H4 (cell line): ENCODE measurements at places on chromosomes 2 and 18.
A peak's percentile ranks its signal among the peaks of the same experiment; 100 is the strongest.

DNA sequence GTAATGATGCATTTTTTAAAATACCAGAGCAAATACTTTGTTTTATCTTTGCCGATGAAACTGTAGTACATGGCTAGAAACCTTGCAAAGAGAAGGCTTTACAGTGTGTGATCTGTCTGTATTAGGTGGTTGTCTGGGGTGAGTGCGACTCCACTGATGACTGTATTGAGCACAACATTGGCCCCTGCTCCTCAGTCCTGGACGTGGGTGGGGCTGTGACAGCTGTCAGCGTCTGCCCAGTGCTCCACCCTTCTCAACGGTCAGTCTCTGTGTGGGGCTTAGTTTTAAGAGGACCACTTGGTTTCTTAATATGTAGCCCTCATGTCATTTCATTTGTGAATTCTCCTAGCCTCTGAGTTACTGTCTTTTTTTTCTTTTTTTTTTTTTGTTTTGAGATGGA, 17.4 kb upstream of the MOCOS start:
- no peak for DNase-seq

DNA sequence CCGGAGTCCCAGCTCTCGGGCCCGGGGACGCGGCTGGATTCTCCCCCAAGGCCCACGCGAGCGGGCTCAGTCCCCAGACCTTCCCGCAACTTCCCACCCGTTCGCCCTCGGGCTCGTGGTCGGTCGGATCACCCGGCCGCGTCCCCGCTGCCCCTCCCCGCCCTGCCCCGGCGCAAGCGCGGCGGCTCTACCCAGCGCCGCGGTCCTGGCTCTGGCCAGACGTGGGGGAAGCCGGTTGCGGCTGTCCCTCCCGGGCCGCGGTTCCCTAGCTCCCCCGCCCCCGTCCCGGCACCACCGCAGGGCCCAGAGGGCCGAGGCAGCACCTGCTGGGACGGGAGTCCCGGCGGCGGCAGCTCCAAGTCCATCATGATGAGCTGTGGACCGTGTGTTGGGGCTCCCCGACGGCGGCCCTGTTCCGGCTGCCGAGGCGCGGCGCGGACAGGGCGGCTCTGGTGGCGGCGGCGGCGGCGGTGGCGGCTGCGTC, 276 bp downstream of the NFE2L2 start:
- no peak for DNase-seq

DNA sequence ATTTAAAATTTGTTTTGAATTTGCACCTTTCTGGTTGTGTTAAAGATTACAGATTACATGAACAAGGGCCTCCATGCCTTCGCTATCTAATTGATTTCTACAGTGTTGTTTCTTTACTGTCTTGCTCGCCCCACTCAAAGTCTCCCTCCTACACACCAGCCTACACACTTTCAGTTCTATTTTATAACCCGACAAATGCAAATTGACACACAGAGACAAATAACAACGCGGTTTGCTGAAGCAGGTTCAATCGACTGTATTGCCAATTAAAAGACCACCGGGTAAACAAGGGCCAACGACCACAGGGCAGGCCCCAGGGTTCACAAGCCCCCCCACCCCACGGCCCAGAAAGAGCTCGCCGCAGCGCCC, 869 bp downstream of the STARD7 start:
- DNase-seq: no peak

- peak; percentile 27 for DNase-seq
Observed at GRCh38 chr2:219836647-219837177, 209.3 kb downstream of the SLC4A3 start.

GRCh38 chr2:193542762-193543161, 1348.0 kb upstream of the TMEFF2 start:
- no peak for DNase-seq

- DNase-seq: no peak
Observed at GRCh38 chr2:145106293-145106692, 586.4 kb upstream of the ZEB2 start.

GRCh38 chr2:67322353-67323001, 74.7 kb upstream of the ETAA1 start:
- peak; percentile 78 for DNase-seq

GRCh38 chr2:53183581-53183980, 584.0 kb upstream of the CHAC2 start:
- DNase-seq: no peak

- DNase-seq: peak; percentile 36
Observed at GRCh38 chr2:166180951-166181812, 53.4 kb upstream of the SCN1A start.

GRCh38 chr18:40469851-40470250, 1485.2 kb upstream of the PIK3C3 start:
- no peak for DNase-seq

- DNase-seq: peak; percentile 10
Observed at GRCh38 chr2:192148620-192149321, 46.0 kb downstream of the TMEFF2 start.

- DNase-seq: no peak
Observed at GRCh38 chr2:222360146-222360545, 61.3 kb upstream of the PAX3 start.

- no peak for DNase-seq
Observed at GRCh38 chr2:53867169-53867568, 7.4 kb upstream of the GPR75 start.

DNA sequence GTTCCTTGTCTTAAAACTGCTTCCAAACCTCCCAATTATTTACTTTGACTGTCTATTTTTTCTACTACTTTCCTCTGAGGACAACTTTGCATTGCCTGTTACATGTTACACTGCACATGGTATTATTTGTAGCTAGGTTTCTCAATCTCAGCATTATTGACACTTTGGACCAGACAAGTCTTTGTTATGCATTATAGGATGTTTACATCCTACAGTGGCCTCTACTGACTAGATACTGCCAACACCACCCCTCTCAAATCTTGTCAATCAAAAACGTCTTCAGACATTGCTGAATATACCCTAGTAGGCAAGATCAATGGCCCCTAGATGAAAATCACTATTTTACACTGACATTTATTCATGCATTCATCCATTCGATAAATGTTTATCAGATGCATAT, 129.6 kb upstream of the DNAJC10 start:
- DNase-seq: no peak

DNA sequence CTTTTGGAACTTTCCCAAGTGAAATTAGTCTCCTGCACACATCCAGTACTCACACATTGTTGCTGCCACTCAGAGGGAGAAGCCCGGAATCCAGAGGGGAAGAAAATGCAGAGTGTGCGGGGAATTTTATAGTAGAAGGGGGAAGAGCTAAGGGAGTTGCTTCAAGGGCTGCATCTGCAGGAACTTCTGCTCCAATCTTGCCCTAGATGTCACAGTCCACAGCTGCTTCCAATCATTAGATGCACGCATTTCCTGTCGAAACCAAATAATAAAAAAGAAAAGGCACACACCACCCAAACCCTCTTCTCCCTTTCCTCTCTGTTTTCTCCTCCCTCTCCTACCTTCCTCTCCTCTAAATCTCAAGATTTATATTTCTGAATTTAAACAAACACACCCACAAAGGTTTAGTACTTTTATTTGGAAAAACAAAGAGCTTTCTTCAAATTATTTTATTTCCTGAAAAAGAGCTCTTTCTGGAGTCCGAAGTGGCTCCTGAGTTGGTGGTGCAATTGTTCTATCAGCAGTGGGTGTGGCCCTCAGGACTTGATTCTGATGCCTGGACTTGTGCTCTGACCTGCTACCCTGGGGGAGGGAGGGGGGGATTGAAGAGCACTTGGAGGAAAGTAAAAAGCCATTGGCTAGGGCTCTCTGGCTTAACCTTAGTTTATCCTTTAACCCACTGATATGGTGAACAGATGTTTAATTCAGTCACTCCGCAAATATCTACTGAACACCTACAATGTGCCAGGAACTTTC, 72.0 kb downstream of the KCNE4 start:
- no peak for DNase-seq

- no peak for DNase-seq
Observed at GRCh38 chr18:3405713-3406112, 44.3 kb upstream of the TGIF1 start.

DNA sequence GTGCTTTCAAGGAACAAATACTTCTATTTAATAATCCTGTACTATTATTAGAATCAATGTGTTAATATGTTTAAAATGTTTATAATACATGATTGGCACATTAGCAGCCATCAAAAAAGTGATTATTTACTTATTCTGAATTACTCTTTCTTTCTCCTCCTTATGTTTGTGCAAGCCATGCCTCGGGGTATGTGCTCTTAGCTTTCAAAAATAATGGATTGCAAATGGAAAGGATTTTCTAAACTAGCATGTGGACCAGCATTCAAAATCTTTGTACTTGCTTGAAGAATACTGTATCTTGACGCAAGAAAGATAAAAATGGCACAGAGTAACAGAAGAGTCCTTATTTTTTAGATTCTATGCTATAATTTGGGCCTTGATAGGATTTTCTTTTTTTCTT, 156.5 kb downstream of the CDH7 start:
- DNase-seq: no peak

DNA sequence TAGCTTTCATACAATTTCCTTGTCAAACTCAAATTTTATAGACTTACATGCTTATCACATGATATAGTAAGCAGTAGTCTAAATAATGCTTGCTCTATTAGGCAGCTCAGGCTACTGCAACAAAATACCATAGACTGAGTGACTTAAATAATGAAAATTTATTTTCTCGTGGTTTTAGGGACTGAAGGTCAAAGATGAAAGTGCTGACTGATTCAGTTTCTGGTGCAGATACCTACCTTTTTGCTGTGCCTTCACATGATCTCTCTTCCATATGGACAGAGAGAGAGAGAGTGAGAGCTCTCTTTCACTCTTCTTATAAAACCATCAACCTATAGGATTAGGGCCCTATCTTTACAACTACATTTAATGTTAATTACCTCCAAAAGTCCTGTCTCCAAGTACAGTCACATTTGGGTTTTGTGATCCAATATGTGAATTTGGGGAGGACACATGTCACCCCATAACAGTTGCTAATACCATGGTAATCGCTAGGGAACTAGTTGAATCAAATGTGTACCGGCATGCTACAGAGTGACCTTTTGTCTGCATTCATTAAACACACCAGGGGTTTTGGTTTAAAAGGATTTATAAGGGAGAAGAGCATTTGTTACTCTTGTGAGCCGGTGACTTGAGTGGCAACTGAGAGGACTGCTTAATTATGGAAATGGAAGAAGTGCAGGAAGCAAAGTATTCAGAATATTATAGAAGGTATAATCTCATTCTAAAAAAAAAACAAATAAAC, 723.4 kb upstream of the LRRTM4 start:
- DNase-seq: no peak

GRCh38 chr18:21831413-21831831, 90.8 kb downstream of the MIB1 start:
- no peak for DNase-seq

- no peak for DNase-seq
Observed at GRCh38 chr2:123770996-123771720, 253.9 kb upstream of the CNTNAP5 start.

GRCh38 chr2:30964334-30965005, 157.2 kb upstream of the CAPN13 start:
- DNase-seq: no peak

- DNase-seq: no peak
Observed at GRCh38 chr2:106044021-106044420, 150.1 kb downstream of the UXS1 start.

DNA sequence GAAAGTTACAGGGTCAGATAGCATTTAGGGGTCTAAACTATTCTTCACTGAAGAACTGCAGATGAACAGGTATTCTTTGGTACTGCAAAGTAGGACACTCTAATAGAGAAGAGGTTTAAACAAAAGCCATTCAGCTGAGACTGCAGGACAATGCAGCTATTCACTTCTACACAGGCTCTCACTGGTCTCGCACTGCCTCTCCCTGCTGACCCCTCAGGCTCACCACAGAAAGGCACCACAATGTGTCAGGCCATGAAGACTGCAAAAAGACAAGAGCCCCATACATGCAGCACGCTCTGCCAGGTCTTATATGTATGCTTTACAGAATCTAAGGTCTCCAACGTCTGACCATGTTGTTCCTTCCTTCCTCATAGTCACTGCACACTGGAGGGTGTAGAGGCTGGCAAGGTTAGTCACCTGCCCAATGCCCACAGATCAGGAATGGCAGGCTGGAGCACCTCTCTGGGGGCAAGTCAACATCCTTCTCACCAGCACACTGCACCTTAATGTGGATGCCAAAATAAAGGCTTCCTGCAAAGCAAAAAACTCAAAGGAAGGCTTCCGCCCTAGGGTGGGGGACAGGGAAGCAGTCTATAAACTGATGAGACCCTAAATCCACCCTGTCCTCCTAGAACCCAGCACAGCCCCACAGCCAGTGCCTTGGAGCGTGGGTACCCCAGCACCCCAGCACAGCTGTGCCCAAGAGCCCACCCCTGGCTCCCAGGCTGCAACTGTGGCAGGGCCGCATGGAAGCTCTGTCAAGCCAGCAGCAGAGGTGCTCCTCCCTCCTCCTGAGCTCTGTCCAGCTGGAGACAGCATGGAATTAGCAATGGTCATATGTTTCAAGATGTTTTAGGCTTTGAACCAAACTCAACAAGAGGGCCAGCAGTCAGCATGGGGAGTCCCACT, 10.7 kb upstream of the RNU4ATAC start:
- DNase-seq: no peak

GRCh38 chr18:47793609-47794008, 136.8 kb downstream of the SMAD2 start:
- no peak for DNase-seq

- DNase-seq: no peak
Observed at GRCh38 chr2:165376571-165376975, 92.9 kb upstream of the CSRNP3 start.

- no peak for DNase-seq
Observed at GRCh38 chr2:40164736-40165508, 287.0 kb downstream of the SLC8A1 start.

GRCh38 chr2:3195641-3196476, 181.8 kb downstream of the EIPR1 start:
- DNase-seq: no peak

DNA sequence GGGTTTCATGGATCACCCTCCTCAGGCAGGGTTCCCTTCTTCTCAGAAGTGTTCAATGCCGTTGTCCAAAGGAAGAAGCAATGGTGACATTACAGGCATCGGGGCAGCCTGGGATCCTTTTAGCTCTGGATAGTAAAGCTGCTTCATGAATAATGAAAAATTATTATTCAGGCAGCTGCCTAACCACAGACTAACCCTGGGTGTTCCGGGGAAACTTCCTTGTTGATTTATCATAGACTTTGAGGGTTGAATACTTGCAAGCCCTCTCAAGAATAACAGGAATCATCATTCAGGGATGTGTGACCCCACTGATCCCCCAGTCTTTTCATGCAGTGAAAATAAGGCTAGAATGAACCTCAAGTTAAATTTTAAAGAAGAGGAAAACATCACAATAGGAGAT, 419.4 kb downstream of the MEIS1 start:
- DNase-seq: no peak

GRCh38 chr18:49175071-49175470, 224.3 kb upstream of the SMAD7 start:
- DNase-seq: no peak

- no peak for DNase-seq
Observed at GRCh38 chr2:160672211-160672610, 178.6 kb upstream of the RBMS1 start.

DNA sequence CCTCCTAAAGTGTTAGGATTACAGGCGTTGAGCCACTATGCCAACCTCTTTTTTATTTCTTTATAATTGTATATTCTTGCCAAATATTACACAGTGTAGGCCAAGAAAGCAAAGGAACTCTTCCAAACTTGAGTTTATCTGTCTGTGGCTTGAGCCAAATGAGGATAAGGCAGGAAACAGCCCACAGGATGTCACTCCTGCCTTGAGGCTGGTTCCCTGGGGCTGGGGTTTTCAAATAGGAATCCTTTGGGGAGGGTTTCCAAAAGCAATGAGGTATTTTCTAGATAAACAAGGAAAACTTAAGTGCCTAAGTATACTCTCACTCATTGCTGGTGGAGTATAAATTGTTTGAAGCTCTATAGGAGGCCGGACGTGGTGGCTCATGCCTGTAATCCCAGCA, 56.4 kb downstream of the ADCY3 start:
- no peak for DNase-seq
